ENCODE measurements at places on chromosomes 7 and 10.

- no peak for DNase-seq
Measured at GRCh38 chr10:123377883-123378282, 223.7 kb downstream of the BUB3 start.

GRCh38 chr10:119483839-119484238, 58.7 kb downstream of the RGS10 start:
- no peak for DNase-seq

- no peak for DNase-seq
Measured at GRCh38 chr7:81162771-81163525, 244.1 kb upstream of the SEMA3C start.

DNA sequence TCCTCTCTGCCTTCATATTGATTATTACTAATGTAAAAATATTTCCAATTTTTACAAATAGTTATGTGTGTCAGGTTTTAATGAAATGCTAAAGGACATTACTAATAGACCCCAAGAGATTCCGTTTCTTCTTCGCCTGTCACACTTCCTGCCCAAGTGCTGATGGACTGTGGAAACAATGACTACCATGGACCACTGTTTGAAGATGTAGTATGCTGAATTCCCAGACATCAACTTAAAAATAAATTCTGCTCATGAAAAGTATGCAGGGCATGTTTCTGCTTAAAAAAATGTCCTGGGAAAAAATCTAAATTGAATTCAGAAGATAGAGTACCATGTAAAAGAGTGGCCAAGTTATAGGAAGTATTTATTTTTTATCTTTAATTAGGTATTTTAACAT, 52.1 kb downstream of the ST7 start:
- no peak for DNase-seq

DNA sequence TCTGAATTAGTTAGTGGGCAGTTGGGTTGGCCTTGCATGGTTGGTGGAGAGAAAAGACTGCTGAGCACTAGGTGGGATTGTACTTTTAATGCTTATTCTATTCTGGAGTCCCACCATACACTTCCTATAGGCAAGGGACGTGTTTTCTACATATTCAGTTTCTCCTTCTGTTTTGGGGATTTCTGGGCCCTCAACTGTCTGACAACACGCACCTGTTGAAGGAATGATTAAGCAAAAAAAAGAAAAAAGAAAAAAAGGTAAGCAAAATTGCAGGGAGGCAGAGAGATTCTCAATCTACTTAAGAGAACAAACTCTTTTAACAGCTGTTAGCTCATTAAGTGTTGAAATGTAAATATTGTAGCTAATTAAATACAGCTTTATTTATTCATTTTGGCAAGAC, 541.3 kb downstream of the CALN1 start:
- no peak for DNase-seq

DNA sequence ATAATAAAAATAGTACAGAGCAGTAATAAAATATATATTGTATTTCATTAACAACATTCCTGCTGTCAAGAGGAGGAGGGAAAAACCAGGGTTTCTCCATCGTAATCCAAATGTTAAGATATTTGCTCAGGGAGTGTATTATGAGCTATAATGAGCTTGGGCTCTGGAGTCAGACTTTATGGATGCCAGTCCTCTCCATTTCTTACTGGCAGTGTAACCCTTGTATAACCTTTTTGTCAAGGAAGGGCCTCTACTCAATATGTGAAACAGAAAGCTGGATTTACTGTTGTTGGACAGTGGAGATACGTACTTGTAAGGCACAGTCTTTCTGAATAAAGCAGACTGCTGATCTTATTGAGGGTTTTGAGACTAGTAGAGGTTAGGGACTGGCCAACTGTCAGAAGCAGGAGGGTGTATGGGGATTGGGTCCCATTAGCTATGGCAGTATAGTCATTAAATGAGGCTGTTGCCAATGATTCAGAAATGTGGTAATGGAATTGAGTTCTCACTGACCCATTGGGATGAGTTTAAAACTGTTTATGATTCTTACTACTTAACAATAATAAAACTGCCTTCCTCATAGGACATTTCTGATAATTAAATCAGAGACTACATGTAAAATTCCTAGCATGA, 56.5 kb downstream of the ZNF277 start:
- DNase-seq = no peak

- DNase-seq = no peak
Measured at GRCh38 chr10:43226851-43227845, 39.7 kb downstream of the RASGEF1A start.

DNA sequence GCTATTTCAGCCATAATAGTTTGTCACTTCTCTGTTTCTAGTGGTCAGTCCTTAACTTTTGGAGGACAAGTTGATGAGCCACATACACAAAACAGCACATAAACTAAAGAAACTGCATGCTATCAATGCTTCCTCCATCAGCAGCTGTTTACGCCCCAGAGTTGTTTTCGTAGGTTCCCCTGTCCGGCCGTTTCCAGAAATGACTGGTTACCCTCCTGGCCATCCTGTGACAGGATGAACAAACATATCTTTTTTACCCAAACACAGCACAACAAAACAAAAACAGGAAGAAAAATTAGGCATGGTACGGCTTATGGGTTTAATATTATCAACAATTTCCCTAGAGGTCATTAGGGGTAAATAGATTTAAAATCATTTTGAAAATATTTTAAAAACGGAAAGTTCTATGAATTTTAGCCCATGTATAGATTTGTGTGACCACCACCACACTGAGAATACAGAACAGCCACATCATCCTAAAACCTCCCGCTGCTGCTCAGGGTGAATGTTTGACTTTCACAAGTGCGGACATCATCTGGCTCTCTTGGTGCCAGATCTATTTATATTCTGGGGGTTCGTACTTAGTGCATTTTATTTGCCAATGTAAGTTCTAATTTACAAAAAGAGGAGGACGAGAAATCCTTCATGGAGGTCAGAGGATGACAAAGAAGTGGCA, 74.8 kb downstream of the HIPK2 start:
- no peak for DNase-seq

DNA sequence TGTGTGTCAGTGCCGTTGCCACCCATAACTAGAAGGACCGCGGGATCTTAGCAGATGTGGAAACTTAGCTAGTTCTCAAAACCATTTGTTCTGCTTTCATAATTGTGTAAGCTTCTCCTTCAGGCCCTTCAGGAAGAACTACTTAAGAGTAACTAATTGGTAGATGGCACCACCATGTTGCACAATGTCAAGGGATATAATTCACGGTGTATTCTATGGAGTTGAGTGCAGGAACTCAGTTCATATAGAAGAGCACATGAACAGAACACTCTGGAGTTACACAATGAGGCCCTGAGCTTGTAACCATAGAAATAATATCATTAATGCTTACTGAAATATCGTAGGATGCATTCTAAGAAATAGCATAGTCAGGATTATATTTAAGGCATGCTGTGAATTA, 126.5 kb upstream of the GAD2 start:
- DNase-seq = no peak

Data from effector memory CD8-positive, alpha-beta T cell (primary cell).